Activated CD4-positive, alpha-beta T cell treated with anti-CD3 and anti-CD28 coated beads, Interleukin-2, Interleukin-6, amounts not matched to agents 100 ng/mL and 50 ng/mL, durations not matched to agents 16 hours and 8 hours (primary cell): ENCODE measurements at places on chromosomes 12 and 14.

DNA sequence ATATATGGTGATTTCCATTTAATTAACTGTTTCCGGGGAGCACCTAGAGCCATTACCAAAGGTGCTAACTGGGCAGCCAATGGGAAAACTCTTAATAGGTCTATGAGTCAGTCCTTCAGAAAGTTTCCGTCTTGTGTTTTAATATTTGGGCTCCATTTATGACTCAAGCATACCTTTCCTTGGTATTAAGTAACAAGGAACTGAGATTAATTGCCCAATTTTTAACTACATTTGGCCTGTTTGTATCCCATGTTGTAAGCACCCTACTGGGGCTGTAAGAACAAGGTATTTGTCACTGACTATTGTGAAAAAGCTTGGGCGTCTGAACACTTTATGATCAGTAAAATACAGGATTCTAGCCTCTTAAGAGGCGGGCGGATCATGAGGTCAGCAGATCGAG lies 62.8 kb upstream of the FOXN3 start:
- DNase-seq = no peak

DNA sequence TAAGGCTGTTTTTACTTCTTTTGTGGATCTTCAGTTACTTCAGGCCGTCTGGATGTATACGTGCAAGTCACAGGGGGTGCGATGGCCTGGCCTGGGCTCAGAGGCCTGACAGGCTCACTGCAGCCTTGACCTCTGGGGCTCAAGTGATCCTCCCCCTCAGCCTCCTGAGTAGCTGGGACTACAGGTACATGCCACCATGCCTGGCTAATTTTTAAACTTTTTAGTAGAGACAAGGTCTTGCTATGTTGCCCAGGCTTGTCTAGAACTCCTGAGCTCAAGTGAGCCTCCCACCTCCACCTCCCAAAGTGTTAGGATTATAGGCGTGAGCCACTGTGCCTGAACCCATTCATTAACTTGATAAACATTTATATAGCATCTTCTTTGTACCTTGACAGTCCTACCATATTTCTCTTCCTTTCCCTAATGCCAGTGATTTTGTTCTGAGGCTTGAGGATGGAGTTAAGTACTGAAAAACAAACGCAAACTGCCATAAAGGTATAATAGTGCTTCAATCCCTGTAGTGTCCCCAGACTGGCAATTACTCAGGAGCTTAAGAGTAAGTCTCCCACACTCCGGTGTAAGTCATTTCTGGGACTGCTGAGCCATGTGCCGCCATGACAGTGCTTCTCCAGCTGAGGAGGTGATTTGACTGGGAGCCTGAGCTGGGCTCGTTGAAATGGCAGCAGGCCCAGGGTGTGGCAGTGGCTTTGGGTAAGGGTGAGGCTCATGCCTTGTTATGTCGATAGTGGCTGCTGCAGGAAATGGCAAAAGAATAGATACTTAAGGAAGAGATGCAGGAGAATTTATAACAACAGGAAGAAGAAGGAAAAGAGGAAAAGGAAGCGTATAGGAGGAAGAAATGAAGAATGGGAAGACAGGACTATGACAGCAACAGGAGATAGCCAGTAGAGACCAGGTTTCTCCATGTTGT lies 43.7 kb upstream of the HECTD1 start:
- no peak for DNase-seq

DNA sequence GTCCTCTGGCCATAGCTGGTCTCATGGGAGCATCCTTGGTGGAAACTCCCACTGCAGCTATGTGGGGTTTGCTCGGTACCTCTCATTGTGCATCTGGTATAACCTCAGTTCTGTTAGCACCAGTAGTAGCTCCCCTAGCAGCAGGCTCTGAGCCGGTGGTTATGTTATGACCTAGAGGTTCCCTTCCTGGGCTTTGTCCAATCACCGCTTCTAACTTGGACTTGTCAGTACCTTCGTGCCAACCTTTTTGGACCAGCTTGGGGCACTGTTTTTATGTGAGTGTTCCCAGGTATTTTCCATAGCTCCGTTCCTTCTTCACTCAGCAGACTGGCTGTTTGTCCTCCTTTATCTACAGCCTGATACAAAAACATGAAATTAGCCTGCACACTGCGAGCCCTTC lies 55.7 kb downstream of the ATG14 start:
- DNase-seq = no peak

GRCh38 chr12:124687917-124688316 lies 120.5 kb upstream of the NCOR2 start:
- DNase-seq = no peak

GRCh38 chr12:130401703-130402102 lies 64.0 kb downstream of the PIWIL1 start:
- DNase-seq = no peak

DNA sequence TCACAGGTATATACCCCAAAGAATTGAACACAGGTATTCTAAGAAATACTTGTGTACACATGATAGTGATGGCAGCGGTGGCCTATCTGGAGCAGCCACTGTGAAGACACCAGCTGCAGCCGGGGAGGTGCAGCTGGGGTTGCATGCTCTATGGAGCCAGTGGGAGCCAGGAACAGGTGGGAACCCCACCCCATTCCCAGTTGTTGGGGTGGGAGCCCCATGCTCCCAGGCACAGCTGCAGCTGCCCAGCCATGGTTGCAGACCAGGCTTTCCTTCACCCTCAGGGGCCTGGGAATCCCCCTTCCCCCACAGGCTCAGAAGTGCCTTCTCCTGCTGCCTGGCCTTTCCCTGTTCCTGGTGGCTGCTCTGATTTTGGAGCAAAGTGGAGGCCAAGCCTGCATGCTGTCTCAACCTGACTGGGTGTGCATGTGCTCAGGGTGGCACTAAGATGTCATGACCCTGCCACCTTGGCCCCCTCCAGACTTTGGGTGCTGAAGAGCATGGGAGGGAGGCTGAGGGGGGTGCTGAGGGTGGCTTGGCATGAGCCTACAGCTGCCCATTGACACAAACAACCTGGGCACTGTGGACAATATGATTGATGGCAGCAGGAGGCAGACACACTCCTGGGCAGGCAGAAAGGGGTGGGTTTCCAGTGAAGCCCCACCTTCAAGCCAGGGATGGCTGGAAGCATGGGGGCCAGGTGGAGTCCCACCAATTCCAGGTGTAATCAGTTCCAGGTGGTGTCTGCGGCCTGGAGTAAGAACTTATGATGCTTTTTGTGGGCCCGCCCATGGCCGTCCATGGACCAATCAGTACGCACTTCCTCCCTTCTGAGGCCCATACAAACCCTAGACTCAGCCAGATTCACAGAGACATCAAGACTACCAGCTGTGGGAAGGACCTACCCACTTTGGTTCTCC lies 234.7 kb downstream of the ADGRD1 start:
- no peak for DNase-seq
